ENCODE measurements at places on chromosomes 3 and 15.

GRCh38 chr3:132925256-132925930 lies 112.8 kb upstream of the TMEM108 start:
- no peak for DNase-seq

DNA sequence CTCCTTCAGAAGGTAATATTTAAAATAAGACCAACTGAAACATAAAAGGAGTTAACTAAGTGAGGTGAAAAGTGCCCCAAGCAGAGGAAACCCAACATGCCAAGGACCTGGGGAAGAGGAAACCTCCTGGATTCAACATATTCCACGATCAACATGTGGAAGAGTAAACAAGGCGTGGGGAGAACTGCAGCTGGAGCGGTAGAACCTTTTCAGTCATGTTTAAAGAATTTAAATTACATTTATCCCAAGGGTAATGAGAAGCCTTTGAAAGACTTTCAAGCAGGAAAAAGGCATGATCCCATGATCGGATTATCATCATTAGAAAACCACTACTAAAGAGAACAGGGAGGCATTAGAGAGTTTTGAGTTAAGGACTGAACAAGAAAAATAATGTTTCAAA lies 330.7 kb downstream of the FHIT start:
- DNase-seq, result no peak

DNA sequence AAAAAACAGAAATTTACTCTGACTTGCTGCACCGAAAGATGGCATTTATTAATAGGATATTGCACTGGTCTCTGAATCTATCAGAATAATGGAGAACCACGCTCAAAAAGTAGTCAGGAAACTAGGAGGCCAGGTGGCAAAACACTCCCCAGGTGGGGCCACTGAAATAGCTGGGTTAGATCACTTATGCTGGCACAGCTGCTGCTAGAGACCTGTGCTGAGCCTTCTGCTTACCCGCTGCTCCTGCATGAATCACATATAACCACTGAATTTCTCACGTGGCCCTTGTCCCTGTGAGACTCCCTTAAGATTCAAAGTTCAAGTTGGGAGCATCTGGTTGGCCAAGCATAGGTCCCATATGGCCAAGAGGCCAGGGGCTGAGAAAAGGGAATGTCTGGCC lies 66.0 kb upstream of the OXTR start:
- DNase-seq, result no peak

DNA sequence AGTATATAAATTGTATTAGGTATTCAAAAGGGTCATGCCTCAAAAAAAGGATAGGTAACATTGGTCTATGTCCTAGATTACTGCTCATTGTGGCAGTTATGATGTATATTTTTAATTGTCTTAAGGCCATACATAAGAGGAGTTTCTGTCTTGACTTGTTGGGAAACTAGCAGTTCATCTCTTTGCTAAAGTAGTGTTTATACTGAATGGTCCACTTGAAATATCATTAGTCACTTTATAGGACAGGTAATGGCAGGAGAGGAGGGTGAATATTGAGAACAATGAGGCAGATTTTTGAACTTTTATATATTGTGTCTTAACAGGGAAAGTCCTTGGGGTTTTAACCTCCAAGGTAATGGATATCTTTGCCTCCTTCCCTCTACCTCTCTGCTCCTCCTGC lies 58.4 kb downstream of the TP63 start:
- no peak for DNase-seq

DNA sequence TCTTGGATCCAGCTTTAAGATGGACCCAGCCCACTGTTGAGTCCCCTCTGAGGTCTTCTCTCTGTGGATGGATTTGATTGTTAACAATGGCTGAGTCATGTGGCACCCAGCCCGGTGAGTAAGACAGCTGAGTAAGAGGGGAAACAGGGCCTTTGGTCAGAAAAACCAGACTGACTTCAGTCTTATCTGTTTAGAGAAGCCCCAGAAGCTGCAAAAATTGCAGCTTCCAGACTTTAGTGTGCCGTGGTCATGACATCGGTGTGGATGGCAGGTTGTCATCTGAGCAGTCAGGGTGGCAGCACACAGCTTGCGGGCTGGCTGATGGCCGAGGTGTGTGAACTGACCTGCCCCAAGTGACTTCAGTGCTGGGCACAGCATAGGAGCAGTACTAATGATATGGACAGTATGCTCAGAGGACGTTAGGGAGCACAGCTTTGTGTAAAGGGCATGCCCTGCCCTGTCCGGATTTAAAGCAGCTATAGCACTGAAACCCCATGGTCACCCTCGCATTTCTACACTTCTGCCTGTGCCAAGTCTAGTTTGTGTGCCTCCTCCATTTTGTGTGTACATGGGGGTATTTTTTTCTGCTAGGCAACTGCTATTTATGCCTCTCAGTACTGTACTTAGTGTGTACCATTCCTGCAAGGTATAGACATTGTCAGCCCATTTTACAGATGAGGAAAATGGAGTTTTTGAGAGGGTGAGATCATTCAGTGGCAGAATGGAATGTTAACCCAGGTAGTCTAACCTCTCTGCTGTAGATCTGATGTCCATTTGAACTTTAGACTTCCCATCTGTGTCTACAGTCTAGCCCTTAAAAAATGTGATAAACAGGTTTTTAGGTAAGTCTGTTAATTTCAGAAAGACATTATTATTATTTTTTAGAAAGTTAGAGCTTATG lies 44.4 kb downstream of the FLNB start:
- DNase-seq, result no peak

- no peak for DNase-seq
Observed at GRCh38 chr3:148101061-148101460, 596.6 kb upstream of the AGTR1 start.

- no peak for DNase-seq
Observed at GRCh38 chr3:5087209-5087608, 34.9 kb upstream of the ARL8B start.

DNA sequence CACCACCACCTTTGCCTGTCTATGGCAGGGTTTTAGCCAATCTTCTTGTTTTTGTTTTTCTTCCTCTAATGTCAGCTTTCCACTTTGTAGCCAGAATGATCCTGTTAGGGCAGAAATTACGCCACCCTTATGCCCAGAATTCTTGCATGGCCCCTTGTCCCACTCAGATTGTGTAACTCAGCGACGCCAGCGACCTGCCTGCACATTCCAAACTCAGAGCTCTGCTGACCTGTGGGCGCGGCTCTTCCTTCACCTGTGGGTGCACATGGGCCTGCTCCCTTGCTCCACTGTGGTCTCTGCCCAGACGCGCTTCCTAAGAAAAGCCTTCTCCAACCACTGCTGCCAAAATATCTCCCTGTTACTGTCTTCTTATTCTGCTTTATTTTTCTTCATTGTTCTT lies 45.0 kb downstream of the MED12L start:
- no peak for DNase-seq

DNA sequence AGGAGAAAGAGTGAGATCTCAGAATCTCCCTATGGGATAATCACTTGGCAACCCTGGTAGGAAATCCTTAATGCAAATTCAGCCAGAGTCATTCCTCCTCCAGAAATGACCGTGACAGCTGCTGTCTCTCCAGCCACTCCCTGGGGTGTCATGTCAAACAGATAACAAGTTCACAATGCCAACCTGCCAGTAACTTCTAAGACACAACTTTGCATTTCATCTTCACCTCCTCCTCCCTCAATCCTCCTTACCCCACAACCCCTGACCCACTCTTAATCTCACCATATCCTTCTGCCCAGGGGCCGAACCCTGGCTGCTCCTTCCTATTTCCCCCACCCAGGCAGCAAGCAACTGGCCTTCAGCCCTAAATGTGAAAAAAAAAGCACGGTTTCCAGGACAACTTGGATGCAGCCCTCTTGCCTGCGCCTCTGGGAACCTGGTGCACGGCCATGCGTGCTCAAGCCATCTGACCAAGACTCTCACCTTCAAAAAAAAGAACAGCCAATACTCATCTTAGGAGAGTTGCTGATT lies 166.0 kb downstream of the NTRK3 start:
- DNase-seq, result no peak

DNA sequence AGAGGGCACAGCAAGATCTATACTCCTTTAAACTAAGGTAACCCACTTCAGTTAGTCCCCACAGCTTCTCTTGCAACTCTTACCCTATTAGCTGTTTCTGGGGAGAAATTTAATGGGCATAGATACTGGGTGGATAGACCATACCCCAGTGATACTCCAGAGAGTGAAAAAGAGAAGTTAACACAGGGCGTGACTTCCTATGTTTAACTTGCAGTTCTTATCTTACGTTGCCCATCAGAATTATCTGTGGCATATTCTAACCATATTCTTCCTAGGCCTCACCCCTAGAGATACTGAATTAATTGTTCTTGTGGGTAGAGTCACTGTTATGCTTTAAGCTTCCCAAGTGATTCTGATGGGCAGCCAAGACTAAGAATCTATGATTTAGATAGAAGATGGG lies 485.4 kb upstream of the TPRG1 start:
- no peak for DNase-seq

- DNase-seq, result no peak
Observed at GRCh38 chr15:70358871-70359647, 261.3 kb upstream of the TLE3 start.

DNA sequence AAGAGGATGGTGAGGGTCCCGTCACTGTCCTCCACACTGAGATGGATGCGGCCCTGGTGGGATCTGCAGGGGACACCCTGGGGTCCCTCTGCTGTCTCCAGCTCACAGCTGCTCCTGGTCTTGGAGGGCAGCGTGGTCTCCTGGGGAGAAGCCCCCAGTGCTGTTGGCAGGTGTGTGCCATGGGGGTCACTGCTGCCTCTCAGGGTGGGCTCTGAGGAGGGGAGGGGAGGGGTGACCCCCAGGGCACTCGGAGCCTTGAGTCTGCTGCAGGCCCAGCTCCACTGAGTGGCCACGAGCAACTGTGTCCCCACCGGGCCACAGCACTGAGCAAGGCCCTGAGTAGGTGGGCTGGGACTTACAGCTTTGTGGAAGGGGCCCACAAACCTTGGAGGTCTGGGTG lies 34.7 kb downstream of the KLHL25 start:
- DNase-seq, result no peak

GRCh38 chr15:22258398-22259150 lies 178.2 kb downstream of the OR4M2 start:
- DNase-seq, result no peak

DNA sequence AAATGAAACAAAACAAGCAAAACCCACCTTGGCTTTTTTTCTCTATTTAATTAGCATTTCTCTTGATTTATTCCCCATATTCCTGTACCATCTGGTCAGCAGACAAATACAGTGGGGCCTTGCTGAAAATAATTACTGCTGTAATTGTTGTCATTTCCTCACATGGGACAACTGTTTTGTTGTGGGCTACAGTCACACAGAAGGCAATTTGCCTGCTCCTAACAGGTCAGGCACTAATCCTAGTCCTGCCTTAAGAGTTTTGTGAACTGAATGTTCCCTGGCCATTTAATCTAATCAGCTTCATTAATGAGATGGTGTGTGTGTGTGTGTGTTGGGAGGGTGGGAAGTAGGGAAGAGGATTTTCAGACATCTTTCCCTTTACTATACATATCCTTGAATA lies 11.6 kb downstream of the TRPC1 start:
- no peak for DNase-seq

DNA sequence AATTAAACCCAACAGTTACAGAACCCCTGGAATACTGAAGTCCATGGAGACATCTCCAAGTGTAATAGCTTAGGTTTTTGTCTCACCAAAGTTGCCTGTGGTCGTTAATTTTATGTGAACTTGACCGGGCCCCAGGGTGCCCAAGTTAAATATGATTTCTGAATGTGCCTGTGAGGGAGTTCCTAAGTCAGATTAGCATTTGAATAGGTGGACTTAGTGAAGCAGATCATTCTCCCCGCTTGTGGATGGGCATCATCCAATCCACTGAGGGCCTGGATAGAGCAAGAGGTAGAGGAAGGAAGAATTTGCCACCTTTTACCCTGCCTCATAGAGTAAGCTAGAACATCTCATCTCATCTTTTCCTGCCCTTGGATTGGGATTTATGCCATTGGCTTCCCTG lies 203.0 kb downstream of the MYRIP start:
- no peak for DNase-seq

GRCh38 chr3:33456756-33457155 lies 16.6 kb upstream of the UBP1 start:
- no peak for DNase-seq

- no peak for DNase-seq
Observed at GRCh38 chr15:41853831-41854230, 15.2 kb downstream of the PLA2G4B start.
